ENCODE measurements at places on chromosomes 7 and 10. TPM values are rescaled to one million over a fixed set of nuclear protein-coding genes. Genes with fewer than 3 reads are reported as not detected.

The C7orf33 gene
- not detected for total RNA-seq

The SPOCK2 gene
- total RNA-seq: 998 TPM

GRCh38 chr7:121138262-121138933 is 149.9 kb downstream of the CPED1 start:
- DNase-seq: no peak

GRCh38 chr10:82396886-82397285 is 521.9 kb downstream of the NRG3 start:
- no peak for DNase-seq

The SKIDA1 gene
- total RNA-seq: 0.22 TPM

- DNase-seq: no peak
These were observed 68.1 kb downstream of the VPS41 start for GRCh38 chr7:38840736-38841460.

The HMX2 gene
- total RNA-seq: not detected

DNA sequence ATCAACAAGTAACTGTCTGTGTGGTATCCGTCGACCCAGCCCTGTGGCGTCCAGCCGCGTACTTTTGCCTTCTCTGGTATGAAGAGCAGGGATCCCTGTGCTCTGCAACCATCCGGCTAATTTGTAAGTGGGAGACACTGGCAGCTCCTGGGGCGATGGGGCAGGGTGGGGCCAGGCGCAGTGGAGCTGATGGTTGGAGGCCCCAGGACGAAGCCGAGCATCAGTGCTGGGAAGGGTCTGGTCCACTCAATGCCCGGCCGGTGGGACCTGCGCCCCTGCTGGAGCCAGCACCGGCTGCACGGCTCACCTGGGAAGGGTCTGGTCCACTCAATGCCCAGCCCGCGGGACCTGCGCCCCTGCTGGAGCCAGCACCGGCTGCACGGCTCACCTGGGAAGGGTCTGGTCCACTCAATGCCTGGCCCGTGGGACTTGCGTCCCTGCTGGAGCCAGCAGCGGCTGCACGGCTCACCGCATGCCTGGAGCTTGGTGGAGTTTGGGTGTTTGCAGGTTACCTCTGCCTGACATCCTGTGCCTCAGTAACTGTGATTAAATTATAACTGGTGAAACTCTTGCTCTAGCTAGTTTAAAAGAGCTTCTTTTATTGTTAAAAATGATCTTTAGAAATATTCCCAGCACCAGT is 96.1 kb downstream of the NKX6-2 start:
- DNase-seq: no peak

The ITGA8 gene
- total RNA-seq: not detected

GRCh38 chr7:110007320-110008063 is 1083.4 kb upstream of the LRRN3 start:
- no peak for DNase-seq

- DNase-seq: no peak
These were observed 326.5 kb downstream of the THSD7A start for GRCh38 chr7:11505471-11505985.

The TMEM236 gene
- total RNA-seq: 0.05 TPM

The ZNF487 gene
- 8.5 TPM for total RNA-seq

The C10orf53 gene
- total RNA-seq: not detected

DNA sequence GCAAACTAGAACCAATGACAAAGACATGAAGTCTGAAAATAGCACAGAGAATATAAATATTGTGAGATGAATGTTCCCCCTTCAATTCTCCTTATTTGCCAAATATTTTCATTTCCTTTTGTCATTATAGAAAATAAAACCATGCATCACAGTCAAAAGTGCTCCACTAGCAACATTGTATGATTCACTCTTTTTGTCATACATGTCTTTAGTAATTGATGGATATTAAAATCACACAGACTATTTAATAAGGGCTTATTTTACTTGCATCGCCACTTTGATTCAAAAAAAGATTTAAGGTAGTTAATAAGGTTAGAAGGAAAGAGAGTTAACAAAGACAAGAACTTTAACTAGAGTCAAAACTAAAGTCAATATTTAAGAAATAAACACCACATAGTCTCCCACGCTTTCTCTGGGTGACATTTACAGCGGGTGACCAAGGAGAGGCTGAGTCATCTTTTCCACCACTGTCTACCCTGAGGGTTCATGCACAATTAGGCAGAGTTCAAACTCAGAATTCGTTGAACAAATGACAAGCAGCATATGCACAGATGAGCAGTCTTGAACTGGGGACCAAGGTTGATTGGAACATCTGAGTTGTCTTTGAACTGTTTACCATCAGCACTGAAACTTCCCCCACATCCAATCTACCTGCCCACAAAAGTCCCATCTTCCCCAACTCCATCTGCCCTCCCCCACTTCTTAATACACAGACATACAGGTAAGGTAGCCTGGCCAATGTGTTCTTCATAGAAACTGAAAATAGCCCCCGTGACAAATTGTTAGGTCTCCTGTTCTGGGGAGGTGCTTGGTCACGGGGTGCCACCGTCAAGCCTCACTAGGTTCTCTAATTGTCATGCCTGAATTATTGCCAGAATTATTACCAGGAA is 42.5 kb downstream of the C7orf25 start:
- DNase-seq: no peak

The NKX1-2 gene
- not detected for total RNA-seq

- DNase-seq: no peak
These were observed 244.5 kb upstream of the ANKRD30A start for GRCh38 chr10:36880898-36881297.

GRCh38 chr10:30092151-30092790 is 32.9 kb upstream of the JCAD start:
- DNase-seq: no peak

- no peak for DNase-seq
These were observed 111.5 kb downstream of the PLXNA4 start for GRCh38 chr7:132464740-132465139.

DNA sequence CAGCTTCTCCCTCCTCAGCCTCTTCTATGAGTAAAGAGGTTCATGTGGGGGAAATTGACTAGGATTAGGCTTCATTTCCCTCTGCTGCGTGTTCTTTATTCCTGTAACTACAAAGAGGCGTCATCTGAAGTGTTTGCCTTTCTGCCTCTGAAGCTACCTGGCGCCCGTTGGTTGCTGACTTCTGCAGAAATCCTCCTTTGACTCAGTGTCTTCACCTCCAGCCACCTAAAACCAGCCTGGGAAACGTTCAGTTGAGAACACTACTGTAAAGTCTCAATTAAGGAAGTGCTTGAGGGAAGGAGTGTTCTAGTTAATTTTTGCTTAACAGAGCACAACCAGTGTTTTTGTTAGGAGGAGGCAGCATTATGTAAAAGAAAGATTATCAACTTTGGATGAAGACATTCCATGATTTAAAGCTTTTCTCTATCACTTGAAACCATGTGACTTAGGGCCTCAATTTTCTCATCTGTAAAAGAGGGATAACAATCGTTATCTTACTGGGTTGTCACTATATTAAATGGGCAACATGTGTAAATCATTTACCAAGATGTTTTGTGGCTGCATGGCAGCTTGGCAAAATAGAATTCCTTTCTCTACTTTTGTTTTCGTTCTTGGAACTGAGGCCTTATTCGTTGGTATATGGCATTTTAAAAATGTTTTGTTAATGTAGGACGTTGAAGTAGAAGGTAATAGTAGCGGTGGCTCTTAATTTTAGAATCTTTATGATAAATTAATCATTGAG is 642.9 kb downstream of the SDK1 start:
- DNase-seq: no peak

GRCh38 chr10:12027539-12027938 is 15.1 kb downstream of the UPF2 start:
- DNase-seq: no peak

The SPDYE5 gene
- 0.20 TPM for total RNA-seq

The CYP3A4 gene
- not detected for total RNA-seq

The NXPH1 gene
- not detected for total RNA-seq

- DNase-seq: no peak
These were observed 108.1 kb upstream of the FAM133B start for GRCh38 chr7:92698237-92698841.

All from CD4-positive, alpha-beta T cell (primary cell).